CD8-positive, alpha-beta memory T cell (primary cell): ENCODE measurements at places on chromosomes 16 and 17.

DNA sequence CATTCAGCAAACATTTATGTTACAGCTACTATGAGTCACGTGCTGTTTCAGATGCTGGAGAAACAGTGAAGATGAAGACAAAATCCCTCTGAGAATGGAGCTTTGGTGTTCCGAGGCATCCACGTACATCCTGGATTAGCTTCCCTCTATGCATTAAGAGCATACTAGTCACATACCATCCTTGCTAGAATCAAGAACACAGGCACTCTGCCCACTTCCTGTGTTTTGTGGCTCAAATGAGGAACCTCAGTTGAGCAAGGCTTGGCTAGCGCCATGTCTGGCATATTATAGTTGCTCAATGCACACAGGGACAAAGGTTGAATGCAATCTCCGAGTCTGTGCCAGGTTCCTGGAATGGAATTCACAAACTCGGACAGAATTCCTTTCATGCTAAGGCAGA is 297.5 kb downstream of the XYLT1 start:
- H3K27me3 ChIP-seq = no peaks in the 10 kb centered on the region
- H3K27ac ChIP-seq = no peak overlapping the region

DNA sequence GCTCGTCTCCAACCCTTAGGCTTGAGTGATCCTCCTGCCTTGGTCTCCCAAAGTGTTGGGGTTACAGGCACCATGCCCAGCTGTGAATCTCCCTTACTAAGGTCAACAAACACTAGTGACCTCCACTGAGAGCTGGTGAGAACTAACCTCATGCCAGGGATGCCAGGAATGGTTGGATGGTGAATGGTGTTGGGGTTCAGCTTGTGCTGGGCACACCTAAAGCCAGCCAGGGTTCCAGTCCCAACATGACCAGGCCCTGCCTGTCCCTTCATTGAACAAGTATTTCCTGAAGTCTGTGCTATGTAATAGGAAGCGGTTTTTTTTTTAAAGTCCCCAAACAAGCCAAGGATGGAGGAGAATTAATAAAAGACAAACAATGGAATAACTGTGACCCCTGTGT is 56.0 kb upstream of the TOB1 start:
- no peaks in the 10 kb centered on the region for H3K36me3 ChIP-seq
- H3K4me3 ChIP-seq = no peak overlapping the region

DNA sequence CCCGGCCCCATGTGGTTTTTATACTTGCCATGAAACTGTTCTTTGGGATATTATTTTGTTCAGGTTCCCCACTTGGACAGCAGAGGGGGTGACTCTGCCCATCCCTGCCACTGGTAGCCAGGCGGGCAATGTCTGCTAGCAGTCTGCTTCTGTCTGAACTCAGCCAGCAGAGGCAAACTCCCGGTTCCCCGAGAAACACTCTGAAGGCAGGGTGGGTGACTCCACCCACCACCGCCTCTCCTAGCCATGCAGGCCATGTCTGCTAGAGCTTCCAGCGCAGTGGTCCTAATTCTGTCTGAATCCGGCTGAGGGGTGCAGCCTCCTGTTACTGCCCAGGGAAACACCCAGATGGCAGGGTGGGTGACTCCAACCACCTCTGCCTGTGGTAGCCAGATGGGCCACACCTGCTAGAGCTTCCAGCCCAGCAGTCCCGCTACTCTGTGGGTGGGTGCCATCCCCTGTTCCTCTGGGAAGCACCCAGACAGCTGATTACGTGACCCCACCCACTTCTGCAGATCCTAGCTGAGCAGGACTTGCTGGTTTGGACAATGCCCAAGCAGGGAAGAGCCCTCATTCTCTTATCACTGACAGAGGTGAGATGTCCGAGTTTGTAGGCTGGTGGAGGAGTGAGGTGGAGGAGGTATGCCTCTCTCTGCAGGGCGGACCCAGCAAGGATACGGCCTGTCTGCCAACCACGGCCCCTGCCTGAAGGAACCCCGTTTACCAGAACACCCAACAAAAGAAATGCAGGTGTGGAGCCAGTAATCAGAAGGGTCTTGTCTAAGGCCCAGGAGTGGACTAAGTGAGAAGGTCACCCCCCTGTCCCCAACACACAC is 22.4 kb downstream of the NLRP1 start:
- H3K27ac ChIP-seq = no peak overlapping the region
- no peaks in the 10 kb centered on the region for H3K27me3 ChIP-seq
- no peak overlapping the region for H3K4me3 ChIP-seq

DNA sequence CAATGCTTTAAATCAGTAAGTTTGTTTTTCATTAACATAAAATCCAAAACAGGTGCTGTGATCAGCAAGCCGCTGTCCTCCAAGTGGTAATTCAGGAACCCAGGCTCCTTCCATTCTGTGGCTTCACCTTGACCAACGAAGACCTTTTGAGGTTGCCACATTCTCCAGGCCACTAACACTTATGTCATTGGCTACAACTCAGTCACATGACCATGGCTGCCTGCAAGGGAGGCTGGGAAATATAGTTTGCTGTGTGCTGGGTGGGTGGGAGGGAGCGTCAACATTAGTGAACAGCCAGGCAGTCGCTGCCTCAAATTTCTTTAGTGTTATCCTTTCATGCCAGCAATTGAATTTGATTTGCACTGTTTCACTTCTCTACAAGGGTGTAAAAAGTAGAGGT is 549.2 kb downstream of the MAF start:
- H3K36me3 ChIP-seq = no peaks in the 10 kb centered on the region
- no peak for DNase-seq
- no peak overlapping the region for H3K4me3 ChIP-seq
- no peaks in the 10 kb centered on the region for H3K4me1 ChIP-seq
- no peak overlapping the region for H3K27ac ChIP-seq

DNA sequence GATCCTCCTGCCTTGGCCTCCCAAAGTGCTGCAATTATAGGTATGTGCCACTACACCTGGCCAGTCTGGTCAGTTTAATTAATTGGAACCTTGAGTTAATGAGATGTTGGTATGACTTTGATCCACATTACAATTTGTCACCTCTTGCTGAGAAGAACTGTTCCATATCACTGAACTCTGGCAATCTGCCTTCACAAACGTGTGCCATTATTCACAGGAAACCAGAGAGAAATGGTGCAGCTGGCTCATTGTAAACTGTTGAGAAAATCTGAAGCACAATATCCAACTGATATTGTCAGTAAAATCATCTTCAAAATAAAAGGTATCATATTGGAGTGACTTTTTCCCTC is 39.3 kb upstream of the YPEL2 start:
- DNase-seq = no peak
- H3K27ac ChIP-seq = no peak overlapping the region

- H3K27ac ChIP-seq = no peak overlapping the region
- peaks cover 13% of the 10 kb centered on the region for H3K36me3 ChIP-seq
- H3K4me1 ChIP-seq = no peaks in the 10 kb centered on the region
- H3K27me3 ChIP-seq = no peaks in the 10 kb centered on the region
- DNase-seq = no peak
- H3K4me3 ChIP-seq = no peak overlapping the region
These were observed 9.4 kb downstream of the TIGD7 start for GRCh38 chr16:3295783-3296182.

DNA sequence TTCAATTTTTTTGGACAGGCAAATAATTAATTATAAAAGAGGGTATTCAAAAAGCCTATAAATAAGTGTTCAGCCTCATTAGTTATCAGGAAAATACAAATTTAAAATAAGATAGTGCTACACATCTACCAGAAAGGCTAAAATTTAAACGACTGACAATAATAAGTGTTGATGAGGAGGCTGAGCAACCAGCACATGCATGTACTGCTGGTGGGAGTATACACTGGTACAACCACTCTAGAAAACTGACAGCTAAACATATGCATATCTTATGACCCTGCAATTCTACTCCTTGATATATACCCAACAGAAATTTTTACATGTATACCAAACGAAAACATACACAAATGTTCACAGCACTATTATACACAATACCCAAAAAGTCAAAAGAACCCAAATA is 27.1 kb downstream of the XPO6 start:
- H3K36me3 ChIP-seq = no peaks in the 10 kb centered on the region
- no peaks in the 10 kb centered on the region for H3K27me3 ChIP-seq
- H3K27ac ChIP-seq = no peak overlapping the region
- peaks cover 91% of the 10 kb centered on the region for H3K4me1 ChIP-seq
- DNase-seq = no peak
- no peak overlapping the region for H3K4me3 ChIP-seq

DNA sequence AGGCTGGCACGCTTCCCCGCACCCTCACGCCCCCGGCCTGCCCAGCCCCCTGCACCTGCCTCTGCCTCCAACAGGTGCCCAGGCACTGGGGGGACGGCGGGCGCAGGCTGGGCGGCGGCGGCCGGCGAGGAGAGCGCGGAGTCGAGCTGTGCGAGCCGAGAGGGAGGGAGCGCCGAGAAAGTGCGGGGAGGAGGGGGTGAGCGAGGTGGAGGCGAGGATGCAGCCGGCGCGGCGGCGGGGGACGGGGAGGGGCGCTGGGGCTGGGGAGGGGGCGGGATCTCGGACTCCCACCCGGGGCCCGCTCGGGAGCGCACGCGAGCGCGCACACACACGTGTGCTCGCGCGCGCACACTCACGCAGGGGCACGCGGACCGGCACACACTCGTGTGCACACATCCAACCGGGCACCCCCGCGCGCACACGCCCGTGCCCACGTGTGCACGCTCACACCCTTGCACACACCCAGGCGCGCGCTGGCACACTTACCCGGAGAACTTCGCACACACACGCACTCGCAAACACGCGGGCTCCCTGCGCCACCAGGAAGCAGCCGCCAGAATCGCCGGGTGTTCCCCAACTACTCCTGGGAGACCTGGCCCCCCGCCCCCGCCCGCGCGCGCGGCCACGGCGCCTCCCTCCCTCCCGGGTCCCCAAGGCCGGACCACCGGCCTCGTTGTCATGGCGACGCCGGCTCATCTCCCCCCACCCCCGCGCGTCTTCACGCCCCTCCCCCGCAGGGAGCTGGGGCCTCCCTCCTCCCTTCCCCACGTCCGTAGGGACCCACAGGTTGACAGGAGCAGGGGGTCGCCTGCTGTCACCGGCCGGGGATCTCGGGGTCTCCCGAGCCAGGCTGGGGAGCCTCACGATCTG is at the start of gene DOC2A:
DOC2A (minus strand) TSS at position 184 of the 870 bp plus-strand sequence. CDS start 805 bp downstream, outside the sequence.
- no peak within 1 kb of the TSS for H3K27ac ChIP-seq
- peaks cover 7% of the 10 kb centered on the region for H3K27me3 ChIP-seq
- DNase-seq = no peak
- H3K4me3 ChIP-seq = peak within 1 kb of the TSS; percentile 39
- peaks cover 6% of the 10 kb centered on the region for H3K4me1 ChIP-seq

DNA sequence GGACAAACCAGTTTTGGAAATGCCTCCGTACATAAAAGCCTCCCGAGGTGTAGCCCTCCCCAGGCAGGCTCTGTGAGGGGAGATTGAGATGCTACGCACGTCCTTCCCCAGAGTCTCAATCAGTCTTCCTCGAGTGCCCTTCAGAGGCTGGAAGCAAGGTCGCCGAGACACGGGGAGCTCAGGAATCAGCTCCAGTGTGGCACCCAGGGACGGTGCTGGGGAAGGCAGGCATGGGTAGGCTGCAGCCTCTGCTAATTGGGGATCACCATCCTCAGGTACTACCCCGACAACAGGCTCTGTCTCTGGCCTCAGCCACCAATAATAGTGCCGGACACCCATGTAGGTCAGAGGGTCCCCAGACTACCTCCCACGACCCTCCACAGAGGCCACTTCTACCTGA is 28.1 kb upstream of the GSG1L start:
- no peaks in the 10 kb centered on the region for H3K27me3 ChIP-seq
- no peak for DNase-seq

DNA sequence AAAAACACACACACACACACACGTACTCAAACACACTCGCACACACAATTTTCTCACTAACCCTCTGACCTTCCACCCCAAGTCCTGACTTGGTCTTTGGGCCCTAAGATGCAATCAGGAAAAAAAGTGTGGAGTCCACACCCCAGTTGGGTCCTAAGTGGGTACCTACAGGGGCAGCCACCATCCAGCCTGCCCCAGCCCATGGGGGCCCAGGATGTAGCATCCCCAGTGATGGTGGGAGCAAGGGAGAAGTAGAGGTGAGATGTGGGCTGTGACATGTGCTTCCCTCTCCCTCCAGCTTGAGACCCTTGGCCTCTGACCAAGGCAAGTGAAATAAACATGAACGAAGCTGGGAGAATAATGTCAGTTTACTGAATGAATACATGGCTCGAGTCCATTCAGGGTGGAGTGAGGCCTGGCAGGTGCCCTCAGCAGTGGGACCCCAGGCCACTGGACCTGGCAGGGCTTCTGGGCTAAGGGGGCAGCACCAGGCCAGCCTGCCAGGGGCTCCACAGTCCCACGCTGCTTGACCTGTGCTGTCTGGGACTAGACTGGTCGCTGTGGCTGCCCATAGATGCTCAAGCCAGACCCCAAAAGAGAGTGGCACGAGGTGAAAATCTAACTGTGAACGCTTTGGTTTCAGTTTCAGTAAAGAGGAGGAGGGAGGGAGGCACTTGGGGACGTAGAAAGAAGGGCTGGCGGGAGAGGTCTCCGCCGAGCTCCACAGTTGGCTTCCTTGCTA is 73.7 kb downstream of the MRC2 start:
- no peak overlapping the region for H3K27ac ChIP-seq
- H3K4me3 ChIP-seq = no peak overlapping the region
- no peak for DNase-seq
- peaks cover 6% of the 10 kb centered on the region for H3K4me1 ChIP-seq
- H3K27me3 ChIP-seq = peaks cover 3% of the 10 kb centered on the region

DNA sequence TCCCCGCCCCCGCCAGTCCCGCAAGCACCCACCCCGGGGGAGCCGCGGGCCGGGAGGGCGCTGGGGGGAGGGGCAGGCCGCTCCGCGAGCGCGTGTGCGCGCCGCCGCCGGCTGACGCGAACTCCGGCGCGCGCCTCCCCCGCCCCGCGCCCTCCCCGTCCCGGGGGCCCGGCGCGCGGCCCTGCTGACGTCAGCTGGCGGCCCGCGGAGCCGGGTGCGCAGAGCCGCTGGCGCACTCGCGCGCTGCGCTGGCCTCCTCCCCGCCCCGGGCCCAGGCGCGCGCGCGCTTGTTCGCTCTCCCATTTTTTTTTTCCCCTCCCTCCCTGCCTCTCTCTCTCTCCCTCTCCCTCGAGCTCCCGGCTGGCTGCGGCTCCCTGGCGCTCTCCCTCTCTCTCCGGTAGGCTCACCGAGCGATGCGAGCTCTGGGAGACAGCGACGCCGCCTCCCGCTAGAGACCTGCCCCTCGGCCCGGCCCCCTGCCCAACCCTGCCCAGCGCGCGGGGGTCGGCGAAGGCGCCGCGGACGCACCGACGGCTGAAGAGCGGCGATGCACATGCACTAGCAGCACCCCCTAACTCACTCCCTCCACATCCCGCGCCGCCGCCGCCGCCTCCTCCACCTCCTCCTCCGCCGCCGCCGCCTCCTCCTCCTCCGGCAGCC is at the start of gene GNAO1:
GNAO1 (plus strand) TSS at position 334 of the 660 bp plus-strand sequence. CDS start 747 bp downstream, outside the sequence.
- DNase-seq = peak; percentile 82
- H3K27ac ChIP-seq = peak within 1 kb of the TSS; percentile 34
- H3K4me3 ChIP-seq = peak within 1 kb of the TSS; percentile 46
- H3K27me3 ChIP-seq = peaks cover 14% of the 10 kb centered on the region
- no peaks in the 10 kb centered on the region for H3K36me3 ChIP-seq

GRCh38 chr17:60170835-60171752 is 21.3 kb downstream of the CA4 start:
- no peaks in the 10 kb centered on the region for H3K36me3 ChIP-seq
- H3K4me3 ChIP-seq = no peak overlapping the region
- H3K4me1 ChIP-seq = peaks cover 10% of the 10 kb centered on the region
- H3K27me3 ChIP-seq = no peaks in the 10 kb centered on the region
- no peak for DNase-seq
- no peak overlapping the region for H3K27ac ChIP-seq
